ENCODE measurements at places on chromosomes 13 and 19.

DNA sequence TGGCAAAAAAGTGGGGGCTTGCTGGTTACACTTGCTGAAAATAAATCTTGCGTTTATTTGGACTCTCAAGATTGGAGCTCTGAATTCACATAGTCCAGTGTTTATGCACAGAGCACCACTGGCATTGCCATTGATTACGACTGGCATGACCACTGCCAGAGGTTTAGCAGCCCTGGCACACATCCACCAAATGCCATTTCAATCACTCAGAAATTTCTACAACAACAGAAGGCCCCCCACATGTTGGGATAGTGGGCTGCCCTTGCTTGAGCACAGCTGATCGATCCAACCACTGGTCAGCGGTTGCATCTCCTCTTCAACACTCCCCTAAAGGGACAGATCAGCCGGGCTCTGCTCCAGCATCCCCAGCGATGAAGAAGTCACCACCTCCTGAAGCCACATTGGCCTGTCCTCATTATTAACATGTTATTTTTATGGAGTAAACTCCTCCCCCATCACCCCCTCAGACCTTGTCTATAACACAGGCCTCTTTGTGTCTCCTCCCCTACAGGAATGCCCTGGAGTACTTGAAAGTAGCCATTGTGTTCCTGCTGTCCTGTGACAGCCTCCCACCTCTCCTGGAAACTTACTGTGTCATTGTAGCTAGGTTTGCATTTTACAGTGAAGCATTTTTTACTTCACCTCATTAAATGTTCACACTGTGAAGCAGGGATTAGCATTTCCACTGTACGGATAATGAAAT lies 51.3 kb downstream of the CDADC1 start:
- no peak for DNase-seq

GRCh38 chr13:33487575-33488243 lies 202.2 kb upstream of the STARD13 start:
- no peak for DNase-seq

DNA sequence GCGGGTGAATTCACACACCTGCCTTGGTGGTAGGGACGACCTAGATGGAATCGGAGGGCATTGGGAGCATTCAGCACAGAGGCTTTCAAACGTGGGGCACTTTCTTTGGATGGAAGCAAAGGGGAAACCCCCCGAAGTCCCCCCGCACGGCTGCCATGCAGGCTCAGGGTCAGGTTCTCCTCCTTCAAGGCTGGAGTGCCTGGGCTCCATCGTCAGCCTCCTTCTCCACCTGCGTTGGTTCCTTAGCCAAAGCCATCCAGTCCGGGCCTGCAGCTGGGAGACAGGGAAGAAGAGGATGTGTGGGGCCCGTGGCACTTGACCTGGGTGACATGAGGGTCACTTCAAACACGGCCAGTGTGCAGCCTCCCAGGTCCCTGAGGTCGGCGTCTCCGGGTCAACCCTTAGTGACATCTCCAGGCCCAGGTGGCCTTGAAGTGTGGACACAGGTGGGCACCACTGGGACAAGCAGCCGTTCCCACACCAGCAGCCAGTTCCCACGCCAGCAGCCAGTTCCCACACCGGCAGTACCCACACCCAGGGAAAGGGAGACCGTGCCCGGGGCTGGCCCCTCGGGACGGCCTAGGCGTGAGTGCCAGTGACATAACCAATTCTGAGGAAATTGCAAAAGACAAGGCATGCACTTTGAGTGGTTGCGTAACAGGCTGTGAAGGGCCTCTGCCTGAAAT lies 116.0 kb downstream of the SOX1 start:
- DNase-seq: no peak

GRCh38 chr19:12676384-12676792 lies 5.3 kb downstream of the DHPS start:
- peak; percentile 58 for DNase-seq

DNA sequence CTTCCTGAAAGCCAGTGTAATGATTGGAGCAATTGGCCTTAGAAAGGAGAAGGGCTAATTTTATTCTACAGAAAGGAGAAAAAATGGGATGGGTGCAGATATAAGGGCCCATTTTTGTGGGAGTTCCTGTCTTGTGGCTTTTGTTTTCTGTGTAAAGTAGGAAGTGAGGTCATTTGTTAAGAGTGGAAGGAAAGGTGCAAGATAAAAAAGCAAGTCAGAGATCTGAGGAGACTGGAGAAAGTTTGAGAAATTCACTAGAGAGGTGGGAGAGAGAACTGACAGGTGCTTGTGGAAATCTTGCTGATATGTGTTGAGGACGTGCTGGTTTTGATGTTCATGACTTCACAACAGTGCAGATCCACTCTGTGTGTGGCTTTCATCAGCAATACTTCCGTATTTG lies 349.4 kb downstream of the DLEU7 start:
- DNase-seq: no peak

- no peak for DNase-seq
Measured at GRCh38 chr19:52258426-52258825, 11.0 kb upstream of the ZNF766 start.

DNA sequence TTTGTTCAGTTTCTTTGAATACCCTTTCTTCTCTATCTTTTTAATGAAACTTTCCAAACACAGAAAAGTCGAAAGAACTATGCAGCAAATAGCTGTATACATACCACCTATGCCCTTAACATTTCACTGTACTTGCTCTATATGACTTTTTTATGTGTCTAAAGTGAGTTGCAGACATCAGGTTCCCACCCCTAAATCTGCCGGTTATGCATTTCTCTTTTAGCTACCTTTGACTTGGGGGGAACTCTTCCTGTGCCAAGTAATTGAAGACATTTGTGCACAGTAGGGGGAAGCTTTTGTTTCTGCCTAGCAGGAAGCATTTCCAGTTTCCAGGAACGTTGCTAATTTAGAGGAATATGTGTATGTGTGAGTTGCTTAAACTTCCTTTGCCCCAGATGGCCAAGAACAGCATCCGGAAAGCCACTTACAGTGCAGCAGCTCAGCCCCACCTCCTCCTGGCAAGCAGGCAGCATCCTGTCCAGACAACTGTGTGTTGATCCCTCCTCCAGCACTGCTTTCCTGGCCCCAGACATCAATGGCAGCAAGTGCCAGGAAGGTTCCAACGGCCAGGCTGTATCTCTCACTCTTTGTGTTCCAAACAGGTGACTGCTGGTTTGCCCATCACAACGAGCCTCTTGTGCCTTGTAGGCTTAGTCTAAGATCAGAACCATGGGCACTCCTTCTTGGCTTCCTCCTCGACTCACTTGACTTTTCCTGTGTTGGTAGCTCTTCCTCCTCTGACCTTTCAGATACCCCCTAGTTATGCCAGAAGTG lies 14.7 kb upstream of the GRAMD1A start:
- DNase-seq: no peak

- no peak for DNase-seq
Measured at GRCh38 chr19:17835182-17836006, 12.4 kb downstream of the JAK3 start.

DNA sequence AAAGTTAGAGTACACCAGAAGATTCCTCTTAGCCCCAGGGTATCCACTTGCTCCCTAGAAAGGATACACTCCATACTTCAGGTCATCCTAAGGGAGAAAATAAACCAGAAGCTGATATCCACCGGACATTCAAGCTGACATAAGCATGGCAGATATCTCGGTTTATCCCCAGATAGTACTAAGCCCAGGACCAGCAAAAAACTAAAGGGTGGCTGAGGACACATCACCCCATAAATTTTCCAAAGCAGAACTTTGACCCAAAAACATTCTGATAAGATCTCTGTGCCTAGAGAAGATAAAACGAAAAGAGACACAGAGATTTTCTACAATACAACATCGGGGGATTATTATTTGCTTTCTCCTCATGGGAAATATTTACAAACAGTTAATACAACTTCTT lies 13.9 kb upstream of the ZNF431 start:
- DNase-seq: no peak

DNA sequence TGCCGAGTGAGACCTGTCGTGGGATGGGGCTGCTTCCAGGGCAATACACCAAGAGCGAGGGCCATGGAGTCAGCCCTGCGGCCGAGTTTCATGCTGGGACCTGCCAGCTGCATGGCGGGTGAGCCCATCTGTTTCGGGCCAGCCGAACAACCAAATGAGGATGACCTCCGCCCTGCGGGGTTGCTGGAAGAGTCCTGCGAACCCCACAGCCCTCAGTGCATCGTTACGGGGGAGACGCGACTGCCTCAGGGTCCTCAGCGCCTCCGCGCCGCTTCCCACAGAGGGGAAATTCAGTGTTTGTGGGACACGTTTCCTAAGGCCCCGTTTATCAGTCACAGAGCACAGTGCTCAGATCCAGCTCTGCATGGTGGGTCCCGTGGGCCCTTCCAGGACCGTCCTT lies 22.0 kb downstream of the SLC15A1 start:
- no peak for DNase-seq

GRCh38 chr13:73467125-73467524 lies 408.3 kb downstream of the KLF5 start:
- DNase-seq: no peak

DNA sequence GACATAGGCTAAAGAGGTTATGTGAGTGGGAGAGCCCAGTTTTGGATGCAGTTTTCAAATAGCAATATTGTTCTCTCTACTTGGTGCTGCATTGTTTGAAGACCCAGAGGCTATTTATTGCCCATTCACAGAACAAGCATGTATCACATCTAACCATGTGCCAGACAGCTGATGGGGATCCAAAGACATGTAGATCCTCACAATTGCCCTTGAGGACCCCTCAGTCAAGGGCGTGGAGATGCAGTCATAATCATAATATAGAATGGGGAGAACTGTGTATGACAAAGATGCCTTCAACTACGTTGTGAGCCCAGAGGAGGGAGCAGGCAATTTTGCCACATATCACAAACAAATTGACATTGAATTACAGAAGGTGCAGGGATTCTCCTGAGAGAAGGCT lies 70.5 kb downstream of the NHLRC3 start:
- no peak for DNase-seq

GRCh38 chr19:12937093-12937926 lies 1.1 kb upstream of the CALR start:
- DNase-seq: no peak

DNA sequence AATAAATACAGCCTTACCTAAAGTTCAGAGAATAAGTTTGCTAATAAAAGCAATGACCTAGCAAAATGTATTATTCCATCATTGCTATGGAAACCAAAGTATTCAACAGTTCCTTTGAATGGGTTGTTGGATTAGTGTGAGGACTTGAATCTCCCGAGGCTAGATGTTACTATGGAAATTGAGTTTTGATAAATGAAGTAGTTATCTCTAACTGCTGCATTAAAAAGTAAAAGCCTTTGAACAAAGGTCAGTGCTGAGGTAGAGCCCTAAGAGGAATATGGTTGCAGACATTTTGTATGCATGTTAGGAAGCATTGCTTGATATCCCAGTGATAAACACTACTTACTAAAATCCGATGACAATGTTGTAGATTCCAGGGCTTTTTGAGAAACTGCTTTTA lies 6.2 kb downstream of the KLF5 start:
- no peak for DNase-seq

DNA sequence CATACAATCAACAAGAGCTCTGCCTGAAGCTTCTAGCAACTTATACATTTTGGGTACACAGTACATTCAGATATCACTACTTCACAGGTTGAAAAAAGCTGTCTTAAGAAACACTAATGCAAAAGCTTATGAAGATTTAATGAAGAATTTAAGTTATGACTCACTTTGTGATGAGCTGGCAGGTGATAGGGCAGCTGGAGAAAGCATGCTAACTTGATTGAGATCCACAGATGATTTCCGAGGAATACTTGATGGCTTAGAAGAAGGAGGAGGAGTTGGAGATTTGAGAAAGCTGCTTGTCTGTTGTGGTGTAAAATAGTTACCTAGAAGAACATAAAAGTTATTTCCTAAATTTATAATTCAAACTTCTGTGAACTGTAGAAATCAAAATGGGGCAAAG lies 23.3 kb downstream of the EXOSC8 start:
- no peak for DNase-seq

DNA sequence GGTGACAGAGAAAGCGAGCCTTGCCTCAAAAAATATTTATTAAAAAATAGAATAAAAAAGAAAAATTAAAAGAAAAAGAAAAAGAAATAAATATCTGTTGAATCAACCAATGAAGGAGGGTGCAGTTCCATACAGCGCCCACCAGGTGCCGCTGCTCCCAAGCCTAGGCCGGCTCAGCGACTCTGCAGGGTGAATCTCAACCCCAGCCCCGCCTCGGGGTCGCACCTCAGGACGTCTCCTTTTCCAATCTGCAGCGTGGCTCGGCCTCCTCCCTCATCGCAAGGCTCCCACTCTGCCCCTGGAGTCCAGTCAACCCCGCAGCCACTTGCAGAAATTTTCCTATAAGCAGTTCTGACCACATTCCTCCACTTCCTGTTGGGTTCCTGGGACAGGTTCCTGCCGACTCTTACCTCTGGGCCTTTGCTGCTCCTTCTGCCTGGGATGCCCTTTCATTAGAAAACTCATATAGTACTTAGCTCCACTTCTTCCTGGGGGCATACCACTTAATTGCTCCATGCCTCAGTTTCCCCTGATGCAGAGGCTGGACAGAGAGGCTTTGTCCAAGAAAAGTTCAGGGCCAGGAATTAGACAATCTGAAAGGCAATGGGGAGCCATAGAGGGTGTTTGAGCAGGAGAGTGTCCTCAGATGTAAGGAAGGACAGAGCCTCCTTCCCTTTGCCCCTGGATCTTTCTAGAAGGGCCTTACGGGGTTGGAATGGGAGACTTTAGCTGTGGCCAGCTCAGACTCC lies 24.3 kb downstream of the NFILZ start:
- DNase-seq: peak; percentile 41

GRCh38 chr13:98741741-98742435 lies 10.6 kb downstream of the SLC15A1 start:
- DNase-seq: no peak

GRCh38 chr19:1315470-1316166 lies 29.9 kb downstream of the EFNA2 start:
- no peak for DNase-seq

- DNase-seq: no peak
Measured at GRCh38 chr13:76016799-76017400, 380.8 kb downstream of the LMO7 start.

- no peak for DNase-seq
Measured at GRCh38 chr13:109977212-109977968, 191.0 kb upstream of the IRS2 start.

- no peak for DNase-seq
Measured at GRCh38 chr13:41056194-41056593, 5.1 kb upstream of the WBP4 start.

All from stimulated activated CD4-positive, alpha-beta T cell treated with anti-CD3 and anti-CD28 coated beads, Interleukin-1b, Interleukin-23, amount 100 ng/mL, for 1 hour (primary cell).